ENCODE measurements at places on chromosomes 4 and X.

- DNase-seq = no peak
Observed at GRCh38 chrX:48918301-48918642, 552 bp downstream of the PIM2 start.

DNA sequence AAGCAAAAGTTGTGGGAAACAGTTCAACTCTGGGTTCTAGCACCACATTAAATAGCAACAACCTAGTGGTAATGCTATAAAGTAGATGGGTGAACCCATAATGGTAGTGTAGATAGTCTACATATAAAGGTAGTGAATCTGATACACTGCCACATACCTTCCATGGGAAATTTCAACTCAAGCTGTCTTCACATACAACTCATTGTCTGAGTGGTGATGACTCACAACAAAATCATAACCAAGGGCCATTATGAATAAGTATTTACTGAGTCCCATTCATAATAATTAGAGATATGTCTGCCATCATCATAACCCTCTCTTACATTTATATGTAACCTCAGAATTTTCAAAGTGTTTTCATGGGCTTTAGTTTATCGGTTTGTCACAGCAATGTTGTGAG, 34.8 kb downstream of the EGF start:
- no peak for DNase-seq

DNA sequence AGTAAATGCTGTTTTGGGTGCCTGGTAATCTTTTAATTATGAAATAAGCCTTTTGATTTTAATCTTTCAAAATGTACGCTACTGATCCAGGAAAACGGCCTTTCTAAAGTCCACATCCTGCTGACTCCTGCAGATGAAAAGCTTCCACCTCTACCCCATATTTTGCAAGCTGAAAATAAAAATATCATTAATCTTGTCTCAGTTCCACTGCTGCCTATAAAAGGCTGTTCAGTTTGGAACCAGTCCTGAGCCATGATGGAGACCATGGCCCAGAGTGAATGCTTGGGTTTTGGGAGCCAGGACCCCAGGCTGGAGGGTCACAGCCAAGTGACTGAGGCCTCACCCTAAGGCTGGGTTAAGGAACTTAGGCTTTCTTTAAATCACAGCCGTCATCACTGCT, 110.8 kb downstream of the AFF1 start:
- no peak for DNase-seq

DNA sequence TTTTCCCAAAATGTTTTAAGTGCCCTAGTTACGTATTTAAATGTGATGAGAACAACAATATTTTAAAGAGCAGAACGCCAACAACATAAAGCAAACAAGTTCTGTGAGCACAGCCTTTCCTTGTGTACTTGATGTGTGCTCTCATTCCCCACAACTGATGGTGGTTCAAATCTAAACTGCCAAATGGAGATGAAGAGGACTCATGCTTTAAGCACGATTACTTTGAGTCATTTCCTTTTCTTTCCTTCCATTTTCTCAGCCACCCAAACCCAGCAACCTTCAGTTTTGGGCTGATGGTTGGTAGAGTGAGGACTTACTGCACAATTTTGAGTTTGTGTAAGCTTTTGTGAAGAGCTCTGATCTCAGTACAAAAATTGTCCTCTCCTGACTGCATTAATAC, 1.7 kb downstream of the NSD2 start:
- no peak for DNase-seq

DNA sequence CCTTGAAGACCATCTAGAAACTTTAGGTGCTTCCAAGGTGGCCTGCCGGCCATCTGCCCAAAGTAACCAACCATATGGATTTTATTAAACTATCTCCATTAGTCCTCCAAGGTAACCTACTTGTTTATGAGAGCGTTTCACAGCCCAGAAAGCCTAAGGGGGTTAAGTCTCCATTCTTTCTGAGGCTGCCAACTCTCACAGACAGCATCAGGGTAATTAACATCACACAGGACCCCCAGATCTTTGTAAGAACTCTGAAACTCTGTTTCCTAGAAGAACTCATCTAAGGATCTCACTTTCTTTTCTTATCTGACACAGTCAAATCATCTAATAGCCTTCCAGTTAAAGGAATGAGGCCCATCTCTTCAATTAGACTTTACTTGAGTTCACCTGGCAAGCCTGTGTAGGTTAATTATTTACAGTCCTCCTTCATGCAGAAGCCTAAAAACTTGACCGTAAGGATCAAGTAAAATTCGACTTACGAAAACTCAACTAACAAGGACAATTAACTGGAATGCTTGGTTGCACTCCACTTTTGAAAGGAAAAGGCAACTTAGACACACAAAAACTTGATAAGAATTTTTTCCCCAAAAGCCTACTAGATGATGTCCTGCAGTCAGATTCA, 252.5 kb downstream of the GRIA3 start:
- DNase-seq = no peak

DNA sequence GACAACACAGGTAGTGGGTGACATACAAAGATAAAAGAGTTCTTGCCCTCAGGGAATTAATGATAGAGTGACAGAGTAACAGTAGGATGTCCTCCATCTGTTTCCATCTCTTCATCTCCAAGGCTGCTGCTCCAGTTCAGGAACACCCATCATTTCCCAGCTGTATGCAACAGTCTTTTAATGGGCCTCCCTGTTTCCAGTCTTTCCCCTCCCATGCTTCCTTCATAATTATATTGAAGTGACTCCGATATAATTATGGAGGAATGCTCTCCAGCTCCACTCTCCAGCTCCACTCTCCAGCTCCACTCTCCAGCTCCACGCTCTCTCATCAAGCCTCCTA, 65.3 kb upstream of the MSN start:
- DNase-seq = no peak

DNA sequence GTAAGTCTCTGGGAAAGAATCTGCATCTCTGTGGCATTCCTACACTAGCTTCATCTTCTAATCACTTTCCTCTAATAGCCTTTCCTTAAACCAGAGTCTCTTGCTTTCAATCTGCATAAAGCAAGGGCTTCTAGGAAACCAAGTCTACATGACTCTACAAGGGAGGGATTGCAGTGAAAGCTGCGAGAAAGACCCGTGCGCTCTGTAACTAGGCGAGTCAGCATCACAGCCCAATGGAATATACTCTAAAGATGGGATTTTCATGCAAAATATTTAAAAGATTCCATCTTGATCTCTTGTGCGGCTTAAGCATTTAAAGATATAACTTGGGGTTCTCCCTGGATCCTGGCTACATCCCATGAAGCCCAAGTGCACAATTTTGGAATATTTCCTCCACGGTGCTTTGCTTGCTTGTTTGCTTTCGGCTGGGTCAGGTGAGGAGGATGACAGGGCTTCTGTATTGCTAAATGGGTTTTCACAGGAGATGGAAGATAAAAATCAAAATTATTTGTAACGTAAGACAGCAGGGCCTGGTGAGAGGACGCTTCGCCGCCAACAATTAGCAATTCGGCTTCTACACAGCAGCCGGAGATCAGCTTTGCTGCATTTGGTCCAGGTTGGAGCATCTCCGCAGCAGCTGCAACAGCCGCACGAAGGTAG, 687 bp upstream of the GRIA2 start:
- DNase-seq = no peak

- peak; percentile 51 for DNase-seq
Observed at GRCh38 chr4:167234316-167234881, at the start of gene SPOCK3. Gene SPOCK3, minus strand, starts transcription at chr4:167234494.

DNA sequence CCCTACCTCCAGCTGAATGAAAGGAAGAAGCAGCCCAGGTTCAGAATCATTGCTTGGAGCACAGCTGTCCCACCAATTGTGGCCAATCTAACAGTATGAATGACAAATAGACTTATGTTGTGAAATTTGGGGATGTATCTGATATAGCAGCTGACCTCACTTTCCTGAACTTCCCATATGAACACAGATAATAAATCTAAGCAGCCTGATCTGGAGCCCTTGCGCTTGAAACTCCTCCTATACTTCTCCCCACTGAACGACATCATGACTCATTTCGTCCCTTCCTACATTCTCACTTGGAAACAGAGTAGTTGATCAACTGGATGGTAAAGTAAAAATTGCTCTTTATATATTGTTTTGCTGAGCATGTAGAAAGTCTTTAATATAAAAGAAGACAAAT, 24.2 kb upstream of the AMELX start:
- no peak for DNase-seq

- no peak for DNase-seq
Observed at GRCh38 chr4:183110244-183110643, 11.2 kb downstream of the WWC2 start.

DNA sequence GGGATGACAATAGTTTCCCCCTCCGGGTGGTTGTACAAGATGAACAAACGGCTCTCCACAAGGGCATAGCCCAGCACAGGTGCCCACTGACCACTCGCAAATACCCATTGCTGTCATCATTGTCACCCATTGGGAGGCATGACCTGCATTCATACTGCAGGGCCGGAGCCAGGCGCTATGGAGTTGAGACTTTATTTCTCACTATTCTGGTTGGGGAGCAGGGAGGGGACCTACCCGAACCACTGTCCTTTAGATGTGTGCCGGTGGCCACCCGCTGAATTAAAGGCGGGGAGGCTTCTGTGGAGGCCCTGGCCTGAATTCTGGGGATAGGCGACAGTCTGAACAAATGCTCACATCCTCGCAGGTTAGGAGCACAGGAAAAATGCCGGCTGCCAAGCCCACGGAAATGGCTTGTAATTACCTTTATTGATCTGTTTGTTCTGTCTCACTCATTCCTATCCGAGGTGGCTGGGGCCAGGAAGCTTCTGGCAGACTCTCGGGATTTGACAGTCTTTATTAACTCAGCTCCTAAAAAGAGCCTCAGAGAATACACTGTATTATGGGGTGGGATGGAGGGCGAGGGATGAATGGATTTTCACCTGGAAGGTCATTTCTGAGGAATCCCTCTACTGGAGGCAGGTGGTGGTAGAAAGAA, 125.1 kb upstream of the PSAPL1 start:
- DNase-seq = no peak

- no peak for DNase-seq
Observed at GRCh38 chr4:26337612-26338011, 16.8 kb downstream of the RBPJ start.

DNA sequence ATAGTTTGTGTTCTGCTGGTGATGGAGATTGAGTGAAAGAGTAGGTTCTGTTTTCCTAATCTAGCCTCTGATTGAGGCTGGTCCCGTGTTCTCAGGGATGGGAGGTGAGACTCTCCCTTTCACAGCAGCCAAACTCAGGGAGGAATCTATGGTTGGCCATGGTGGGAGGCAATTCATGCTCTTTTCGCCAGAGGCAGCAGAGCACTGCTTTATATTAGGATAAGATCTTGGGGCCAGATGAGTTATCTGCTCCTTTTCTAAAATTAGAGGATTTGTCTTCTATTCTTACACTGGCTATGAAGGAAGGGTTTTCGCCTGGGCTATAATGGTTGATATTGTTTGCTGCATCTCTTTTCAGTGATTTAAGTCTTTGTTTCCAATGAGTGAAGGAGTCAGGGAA, 63.9 kb upstream of the NLGN4X start:
- peak; percentile 3 for DNase-seq

GRCh38 chr4:17276776-17277175, 235.1 kb downstream of the QDPR start:
- DNase-seq = no peak

DNA sequence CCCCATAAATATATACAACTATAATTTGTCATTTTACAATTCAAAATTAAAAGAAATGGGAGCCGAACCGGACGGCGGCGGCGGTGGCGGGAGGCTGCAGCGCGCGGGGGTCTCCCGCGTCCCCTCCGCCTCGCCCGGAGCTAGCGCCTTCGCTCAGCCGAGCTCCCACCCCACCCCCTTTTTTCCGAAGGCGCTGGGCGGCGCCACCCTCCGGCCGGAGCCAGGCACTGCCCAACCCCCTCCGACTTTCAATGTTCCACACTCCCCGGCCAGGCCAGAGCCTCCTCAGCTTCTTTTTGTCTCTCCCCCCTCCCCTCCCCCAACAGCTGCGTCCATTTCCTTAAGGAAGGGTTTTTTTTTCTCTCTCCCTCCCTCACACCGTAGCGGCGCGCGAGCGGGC, 214.1 kb upstream of the GEMIN8 start:
- no peak for DNase-seq

GRCh38 chr4:158121161-158121579, 51.7 kb downstream of the GASK1B start:
- no peak for DNase-seq

DNA sequence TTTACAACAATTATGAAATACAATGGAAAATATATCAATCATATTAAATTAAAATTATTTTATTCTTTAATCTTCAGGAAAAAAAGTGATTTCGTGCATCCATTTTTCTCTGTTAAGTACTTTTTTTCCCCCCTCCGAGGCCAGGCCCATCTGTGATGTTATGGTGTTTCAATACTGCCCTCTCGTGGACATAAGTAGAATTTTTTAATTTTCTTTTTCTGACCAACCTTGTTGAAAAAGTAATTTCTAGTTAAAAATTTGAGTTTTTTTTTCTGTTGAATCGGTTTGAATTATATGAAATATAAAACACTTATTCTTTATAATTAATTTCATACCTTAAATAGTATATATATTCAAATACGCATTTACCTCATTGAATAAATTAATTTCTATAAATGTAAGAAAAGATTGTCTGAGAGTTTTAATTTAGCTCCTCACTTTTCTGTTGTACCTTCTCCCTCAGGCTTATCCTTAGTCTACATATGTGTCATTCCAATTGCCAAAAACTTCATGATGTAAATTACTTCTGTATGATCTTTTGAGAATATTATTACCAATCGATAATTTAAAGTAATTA, 175.8 kb upstream of the TECRL start:
- DNase-seq = peak; percentile 23

- DNase-seq = peak; percentile 44
Observed at GRCh38 chr4:48315728-48316630, 25.4 kb upstream of the SLAIN2 start.

DNA sequence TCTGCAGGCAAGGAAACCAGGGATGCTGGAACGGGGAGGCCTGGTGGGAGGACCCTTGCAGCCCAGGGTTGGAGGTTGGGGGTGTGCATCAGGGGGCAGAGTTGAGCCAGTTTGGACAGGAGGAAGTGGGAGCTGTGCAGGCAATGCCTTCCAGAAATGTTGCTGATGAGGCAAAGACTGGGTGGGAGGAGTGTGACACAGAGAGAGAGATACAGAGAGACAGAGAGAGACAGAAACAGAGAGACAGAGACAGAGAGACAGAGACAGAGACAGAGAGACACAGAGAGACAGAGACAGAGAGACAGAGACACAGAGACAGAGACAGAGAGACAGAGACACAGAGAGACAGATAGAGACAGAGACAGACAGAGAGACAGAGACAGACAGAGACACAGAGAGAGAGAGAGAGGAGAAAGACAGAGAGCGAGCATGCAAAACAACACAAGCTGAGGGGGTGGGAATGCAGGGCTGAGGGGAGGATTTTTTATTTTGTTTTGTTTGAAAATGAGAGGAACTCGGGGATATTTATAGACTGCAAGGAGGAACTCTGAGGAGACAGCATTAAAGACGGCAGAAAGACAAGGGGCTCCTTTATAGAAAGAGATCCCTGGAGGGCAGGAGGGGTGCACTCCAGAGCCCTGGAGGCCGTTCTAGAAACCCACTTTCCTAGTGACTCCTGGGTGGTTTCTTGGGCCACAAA, 1.9 kb upstream of the HAUS3 start:
- DNase-seq = peak; percentile 20
